ENCODE measurements at places on chromosomes 16 and 17.

- no peak for DNase-seq
Measured at GRCh38 chr17:4788807-4789700, at the start of gene GLTPD2. Gene GLTPD2 (plus strand): TSS chr17:4788964. CDS start chr17:4789012, 48 bp downstream.

GRCh38 chr17:76014925-76015261 lies 12.2 kb downstream of the EVPL start:
- no peak for DNase-seq

DNA sequence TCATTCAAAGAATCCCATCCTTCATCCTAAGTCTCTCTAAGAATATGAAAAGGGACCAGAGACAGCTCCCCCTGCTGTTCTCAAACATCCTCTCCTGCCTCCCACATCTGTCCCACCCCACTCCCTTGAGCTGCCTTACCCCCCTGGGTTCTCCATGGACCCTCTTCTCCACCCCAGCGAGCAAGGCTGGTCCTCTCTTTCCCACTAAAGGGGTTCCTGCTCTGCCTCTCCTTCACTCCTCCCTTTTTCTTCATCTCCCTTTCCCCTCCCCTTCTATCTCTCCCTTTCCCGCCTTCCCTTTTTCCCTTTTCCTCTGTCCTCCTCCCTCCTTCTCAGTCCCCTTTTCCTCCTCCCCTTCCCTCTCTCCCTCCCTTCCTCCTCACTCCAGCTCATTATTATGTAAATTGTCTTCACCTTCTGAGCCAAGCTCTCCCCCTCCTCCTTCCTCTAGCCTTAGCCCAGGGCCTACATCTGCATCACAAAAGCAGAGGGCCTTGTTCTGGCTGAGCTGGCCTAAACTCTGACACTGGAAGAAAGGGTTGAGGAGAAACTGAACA lies 90.0 kb downstream of the GNAO1 start:
- DNase-seq: peak; percentile 22

DNA sequence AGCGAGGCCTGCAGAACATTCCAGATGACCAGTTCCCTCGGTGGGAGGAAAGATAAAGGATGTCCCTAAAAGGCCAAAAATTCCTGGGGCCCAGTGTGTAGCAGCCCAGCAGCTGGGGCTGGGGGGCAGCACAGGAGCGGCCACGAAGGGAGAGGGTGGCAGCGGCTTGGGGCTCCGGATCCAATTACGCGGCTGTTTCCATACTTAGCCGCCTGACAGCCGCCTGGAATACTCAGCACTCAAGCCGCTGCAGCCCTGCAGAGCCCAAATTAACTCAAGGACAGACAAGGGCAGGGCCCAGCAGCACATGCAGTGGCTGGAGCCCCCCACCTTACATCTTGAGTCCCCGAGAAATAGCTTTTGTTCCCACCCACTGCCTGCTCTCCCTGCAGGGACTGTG lies 1.3 kb downstream of the SRL start:
- no peak for DNase-seq

- peak; percentile 87 for DNase-seq
Measured at GRCh38 chr17:56977673-56978395, at the start of gene SCPEP1. Gene SCPEP1 (plus strand): TSS chr17:56978131. CDS start chr17:56978160, 29 bp downstream.

DNA sequence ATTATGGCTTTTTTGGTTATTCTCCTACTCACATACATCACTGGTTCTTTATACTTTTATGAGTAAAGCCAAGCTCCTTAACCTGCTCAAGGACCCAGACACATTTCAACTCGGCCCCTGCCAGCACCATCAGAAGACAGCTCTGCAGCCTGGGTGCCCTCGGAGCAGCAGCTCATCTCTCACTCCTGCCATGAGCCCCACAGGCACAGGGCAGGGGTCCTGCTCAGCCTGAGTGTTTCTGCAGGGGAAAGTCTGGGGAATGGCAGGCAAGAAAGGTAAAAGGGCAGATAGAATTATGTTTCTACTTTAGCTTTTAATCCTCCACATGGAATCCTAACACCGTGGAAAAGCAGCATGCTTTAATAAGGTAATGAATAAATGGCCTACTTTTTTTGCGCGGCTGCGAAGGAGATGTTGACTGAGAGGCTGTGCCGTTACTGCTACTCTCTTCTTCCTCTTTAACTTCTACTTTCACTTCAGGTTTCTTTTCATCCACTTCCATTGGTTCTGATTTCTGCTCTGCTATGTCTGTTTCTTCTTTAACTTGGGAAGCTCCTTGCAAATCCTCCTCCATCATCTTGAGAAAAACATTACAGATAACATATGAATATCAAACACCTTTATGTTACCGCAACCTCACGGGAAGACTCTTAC lies 50.1 kb upstream of the TRAP1 start:
- DNase-seq: no peak
